Omental fat pad (tissue), 4 donors: ENCODE measurements at places on chromosomes 7 and 10.

- DNase-seq = no peak
Measured at GRCh38 chr7:39356172-39356925, 209.9 kb upstream of the YAE1 start.

DNA sequence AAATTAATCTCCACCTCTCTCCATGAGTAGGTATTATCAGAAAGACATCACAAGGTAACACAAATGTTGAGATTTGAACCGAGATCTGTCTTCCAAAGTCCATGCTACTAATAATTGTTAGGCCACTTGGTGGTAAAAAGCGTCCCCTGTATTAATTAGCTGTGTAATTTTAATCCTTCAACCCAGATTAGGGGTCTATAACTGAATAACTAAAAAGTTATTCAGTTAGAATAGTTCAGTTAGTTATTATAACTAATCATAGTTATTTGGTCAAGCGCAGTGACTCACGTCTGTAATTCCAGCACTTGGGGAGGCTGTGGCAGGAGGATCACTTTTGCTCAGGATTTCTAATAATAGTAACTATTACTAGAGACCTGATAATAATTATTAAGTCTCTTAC is 5.6 kb downstream of the PDSS1 start:
- DNase-seq = no peak

GRCh38 chr10:110260746-110261477 is 43.8 kb downstream of the SMNDC1 start:
- no peak for DNase-seq

DNA sequence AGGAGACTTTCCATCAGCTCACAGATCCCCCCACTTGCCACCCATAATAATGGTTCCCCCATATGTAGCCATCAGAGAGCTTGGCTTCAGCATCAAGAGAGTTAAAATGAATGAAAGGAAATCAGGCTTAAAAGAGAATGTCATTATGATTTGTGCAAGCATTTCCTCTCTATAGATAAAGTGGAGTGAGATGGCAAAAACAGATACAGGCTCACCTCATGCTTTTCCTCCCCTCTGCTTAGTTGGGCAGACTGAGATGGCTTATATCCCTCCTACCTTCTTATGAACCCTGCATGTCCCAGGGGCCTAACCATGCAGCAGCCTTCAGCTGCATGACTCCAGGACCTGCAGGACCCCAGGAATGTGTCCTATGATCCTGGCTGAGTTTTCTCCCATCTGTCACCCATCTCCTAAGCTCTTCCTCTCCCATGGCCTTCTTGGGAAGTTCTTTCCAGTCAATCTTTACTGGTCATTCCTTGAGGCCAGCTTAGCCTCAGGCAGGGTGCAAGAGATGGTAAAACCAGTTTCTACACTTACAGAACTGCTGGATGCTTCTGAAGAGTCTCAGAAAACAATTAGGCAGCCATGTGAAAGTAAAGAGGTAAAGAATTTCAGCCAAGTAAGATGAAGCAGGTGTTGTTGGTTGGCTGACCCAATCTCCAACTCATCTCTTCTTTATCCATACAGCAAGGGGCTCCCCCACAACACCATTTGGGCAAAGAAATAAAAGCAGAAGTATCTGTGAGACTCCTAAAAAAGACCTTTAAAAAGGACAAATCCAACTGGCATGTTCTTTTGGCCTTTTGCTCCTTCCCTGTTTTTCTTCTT is 159.7 kb downstream of the RTKN2 start:
- DNase-seq = no peak

DNA sequence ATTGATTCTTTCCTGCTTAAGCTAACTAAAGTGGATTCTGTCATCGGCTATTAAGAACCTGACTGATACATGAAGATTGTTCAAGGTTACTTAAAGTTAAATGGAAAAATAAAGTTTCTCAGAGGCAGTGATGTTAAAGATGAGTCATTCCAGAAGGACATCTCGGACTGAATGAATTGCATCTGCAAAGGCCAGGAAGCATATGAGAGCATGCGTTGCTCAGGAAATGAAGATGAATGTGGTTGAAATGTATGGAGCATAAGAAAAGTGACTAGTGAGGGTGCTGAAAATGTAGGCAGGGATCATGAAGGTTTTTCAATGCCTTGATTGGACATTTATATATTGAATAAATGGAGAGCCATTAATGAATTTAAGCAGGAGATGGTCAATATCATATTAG is 133.9 kb upstream of the GHITM start:
- no peak for DNase-seq

DNA sequence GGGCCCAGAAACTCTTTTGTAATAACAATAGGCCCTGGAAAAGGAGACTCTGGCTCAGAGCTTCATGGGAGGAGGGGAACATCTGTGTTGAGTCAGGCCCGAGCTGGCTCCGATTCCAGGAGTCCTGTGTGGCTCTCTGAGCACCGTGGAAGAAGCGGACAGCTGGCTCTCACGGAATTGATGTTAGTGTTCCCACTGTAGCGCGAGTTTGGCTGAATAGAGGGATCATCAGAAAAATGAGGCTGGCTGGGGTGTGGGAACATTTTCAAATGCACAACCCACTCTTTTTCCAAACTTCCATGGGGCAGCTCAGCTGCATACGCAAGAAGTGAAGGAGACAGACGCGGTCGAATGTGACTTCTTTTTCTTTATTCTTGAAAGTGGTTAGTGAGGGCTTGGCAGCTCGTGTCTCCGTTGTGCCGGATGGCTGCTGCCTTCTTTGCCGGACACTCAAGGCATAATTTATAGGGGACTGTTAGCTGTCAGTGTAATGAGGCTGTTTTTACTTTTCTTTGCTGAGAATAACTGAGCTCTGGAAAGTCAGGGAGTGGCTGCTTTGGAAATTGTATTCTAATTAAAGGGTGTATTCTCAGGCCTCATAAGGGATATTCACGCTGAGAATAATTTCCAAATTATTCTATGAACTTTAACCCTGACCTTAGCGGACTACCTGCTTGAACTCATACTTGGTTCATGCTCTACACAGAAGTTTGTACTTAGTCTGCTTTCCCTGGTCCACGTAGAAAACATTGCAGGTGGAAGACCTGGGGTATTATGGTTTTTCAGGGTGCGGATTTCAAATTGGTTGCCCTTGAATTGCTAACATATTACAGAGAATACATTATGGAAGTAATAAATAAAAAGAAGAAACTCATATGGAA is 23.1 kb downstream of the MDFIC start:
- DNase-seq = no peak

- DNase-seq = no peak
Measured at GRCh38 chr10:22137542-22137941, 80.3 kb downstream of the EBLN1 start.

DNA sequence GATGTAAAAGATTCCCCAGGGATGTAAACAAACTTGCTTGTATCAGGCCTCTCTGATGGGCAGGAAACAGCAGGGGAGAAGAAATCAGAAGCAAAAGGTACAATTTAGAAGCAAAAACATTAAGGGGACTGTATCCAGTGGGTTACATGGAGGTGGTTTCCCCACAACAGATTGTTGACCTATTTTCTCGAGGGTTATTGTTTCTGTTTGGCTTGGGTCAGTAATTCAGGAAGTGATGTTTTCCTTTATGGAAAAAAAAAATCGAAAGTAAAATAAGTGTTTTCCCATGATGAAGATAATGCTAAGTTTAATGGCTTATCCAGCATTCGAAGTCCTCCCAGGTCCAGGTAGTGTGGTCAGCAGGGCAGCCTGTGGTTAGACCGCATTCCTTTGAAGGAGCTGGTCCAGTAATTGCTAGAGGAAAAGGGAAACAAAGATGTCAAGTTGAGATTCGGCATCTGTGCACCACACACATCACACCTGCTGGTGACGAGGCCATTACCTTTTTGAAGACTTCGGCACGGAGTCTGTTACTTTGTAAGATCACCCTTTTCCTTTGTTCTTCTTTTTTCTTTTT is 37.3 kb upstream of the ADAM12 start:
- no peak for DNase-seq

DNA sequence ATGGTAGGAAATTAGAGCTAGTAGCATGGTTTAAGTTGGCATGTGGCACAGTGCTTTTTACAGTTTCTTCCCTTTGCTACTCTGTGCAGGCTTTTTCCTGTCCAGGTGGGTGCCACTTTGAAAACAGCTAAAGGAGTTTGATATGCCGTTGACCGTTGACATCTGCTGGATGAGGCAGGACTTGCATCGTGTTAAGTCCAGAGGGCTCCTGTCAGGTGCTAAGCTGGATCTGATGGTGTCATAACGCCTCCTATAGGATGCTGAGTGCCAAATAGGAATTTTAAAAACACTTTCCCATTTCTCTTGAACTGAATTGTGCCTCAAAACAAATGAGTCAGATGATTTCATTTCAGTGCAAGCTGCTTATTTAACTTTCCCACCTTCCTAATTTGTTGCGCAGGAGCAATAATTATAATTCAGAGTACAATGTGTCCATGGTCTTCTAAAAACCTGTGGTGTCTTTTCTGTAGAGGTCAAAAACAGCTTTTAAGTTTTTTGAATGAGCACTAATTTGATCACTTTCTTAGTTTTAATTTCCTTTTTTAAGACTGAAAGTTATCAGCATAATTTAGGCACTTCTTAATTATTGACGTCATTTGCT is 178.3 kb downstream of the CDCA7L start:
- DNase-seq = no peak

- DNase-seq = no peak
Measured at GRCh38 chr10:359762-360161, 224.5 kb downstream of the ZMYND11 start.

GRCh38 chr10:52965938-52966401 is 193.4 kb upstream of the MBL2 start:
- DNase-seq = no peak

DNA sequence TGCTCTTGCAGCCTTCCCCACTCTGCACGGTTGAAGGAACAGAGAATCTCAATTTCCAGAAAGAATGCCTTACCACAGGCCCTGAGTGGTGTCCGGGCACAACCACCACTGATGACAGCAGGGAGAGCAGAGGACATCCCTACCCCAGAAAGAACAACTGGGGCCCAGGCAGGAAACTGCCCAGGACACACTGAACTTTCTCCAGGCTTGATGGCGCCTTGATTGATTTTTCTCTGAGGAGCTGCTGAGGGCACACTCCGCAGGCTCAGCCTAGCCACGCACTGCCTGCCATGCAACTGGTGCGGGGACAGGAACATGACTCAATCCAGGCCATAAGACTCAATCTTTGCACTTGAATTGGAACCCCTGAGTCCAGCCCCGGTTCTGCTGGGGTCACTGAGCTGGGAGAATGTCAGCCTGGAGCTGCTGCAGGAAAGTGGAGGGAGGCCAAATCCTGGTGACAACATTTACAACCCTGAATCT is 5.9 kb downstream of the AKR1B1 start:
- no peak for DNase-seq

DNA sequence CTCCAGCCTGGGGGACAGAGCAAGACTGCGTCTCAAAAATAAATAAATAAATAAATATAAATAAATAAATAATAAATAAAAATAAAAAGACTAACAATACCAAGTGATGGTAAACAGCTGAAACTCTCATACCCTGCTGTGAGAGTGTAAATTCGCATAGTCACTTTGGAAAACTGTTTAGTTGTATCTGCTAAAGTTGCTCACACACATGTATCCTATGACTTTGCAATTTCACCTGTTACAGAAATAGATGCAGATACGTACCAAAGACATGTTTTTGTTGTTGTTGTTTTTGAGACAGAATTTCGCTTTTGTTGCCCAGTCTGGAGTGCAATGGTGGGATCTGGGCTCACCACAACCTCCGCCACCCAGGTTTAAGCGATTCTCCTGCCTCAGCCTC is 135.7 kb downstream of the IDE start:
- DNase-seq = no peak

GRCh38 chr10:128422190-128422589 is 296.0 kb upstream of the MKI67 start:
- DNase-seq = no peak

DNA sequence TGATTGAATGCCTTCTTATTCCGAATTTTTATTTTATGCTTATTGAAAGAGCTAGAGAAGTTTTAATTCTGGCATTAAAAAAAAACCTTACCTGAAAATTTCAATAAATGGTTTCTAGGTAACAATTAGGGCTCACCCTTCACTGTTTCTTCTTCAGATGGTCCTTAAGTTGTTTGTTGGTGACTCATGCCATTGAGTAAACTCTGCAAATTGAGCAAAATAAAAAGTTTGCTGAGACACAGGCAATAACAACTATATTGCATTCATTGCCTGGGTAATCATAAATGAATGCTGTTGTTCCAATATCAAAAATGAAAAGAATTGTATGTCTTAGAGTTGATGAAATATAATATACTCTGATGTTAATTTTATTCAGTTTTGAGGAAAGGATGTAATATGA is 300.3 kb downstream of the CDK14 start:
- no peak for DNase-seq

- no peak for DNase-seq
Measured at GRCh38 chr7:18577096-18577771, 81.7 kb downstream of the HDAC9 start.

DNA sequence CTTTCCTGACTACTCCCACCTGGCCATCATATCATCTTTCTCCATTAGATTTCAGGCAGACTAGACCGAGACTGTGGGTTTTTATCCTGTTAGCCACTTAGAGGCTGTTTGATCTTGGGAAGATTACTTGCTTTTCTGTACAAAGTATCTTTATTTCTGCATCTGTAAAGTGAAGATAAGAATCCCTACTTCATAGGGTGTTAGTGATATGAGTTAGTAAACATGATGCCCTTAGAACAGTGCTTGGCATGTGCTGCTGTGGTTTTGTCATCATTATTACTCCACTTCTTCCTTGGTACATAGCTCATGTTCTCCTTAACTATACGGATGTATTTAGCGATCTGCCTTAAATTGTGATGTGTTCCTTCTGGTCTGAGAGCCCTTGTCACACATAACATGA is 165.2 kb downstream of the AUTS2 start:
- no peak for DNase-seq

DNA sequence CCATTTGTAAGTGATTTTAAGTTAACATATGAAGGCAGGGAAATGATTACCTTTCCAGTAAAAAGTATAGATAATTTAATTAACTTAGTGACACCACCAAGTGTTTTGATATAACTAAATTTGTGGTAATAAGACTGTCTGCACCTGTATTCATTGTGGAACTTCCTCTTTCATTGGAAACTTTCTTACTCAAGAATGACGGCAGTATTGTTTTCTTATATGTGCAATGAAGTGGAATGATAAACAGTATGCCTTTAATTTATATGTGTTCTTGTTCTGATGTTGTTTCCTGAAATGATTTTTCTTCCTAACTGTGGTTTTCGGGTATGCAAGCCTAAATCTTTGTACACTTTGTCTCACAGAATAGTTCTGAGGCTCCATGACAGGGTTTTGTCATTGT is 46.4 kb downstream of the CASD1 start:
- no peak for DNase-seq

GRCh38 chr10:132438091-132439024 is 41.4 kb downstream of the PWWP2B start:
- DNase-seq = no peak
